ENCODE measurements at places on chromosomes 3 and 15.
A peak's percentile ranks its signal among the peaks of the same experiment; 100 is the strongest.

DNA sequence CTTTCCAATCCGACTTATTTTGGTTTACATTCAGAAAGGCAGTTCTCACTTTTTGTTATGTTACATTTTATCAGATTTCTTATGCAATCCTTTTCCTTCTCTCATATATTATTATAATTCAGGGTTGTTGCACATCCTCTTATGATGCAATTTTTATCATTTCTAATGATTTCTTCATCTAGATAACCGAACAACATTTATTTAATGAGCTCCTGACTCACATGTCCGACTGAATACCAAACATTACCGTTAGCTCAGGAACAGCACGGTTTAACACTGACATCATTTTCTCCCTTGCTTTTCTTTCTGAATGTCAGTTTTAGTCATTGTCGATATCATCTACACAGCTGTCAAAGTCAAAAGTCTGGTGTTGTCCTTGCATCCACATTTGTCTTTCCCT lies 199.2 kb downstream of the BCHE start:
- DNase-seq = no peak

DNA sequence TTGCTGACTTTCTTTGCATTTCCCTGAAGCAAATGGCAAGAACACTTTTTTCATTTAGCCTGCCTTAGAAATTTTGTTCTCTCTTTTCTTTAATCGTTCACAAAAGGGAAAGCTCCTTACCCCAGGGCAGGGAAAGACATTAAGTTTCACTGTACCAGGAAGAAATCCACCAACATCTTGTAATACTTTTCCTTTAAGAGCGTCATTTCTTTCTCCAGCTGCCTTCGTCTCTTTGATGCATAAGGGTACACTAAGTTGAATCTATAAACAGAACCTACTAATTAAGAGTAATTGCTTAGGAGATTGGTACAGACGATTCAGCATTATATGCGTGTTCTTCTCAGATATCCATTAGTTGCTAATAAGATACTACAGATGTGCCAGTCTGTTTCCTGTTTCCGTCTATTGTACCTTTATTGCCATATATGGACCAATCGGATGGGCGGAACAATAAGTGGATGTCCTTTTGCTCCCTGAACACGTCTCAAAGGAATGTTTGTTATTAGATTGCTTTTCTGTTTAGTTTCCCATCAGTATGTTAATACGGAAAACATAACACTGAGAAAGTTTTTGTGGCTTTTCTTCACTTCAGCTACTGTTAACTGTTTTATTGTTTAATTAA lies 276.7 kb upstream of the RARB start:
- DNase-seq = peak; percentile 21

- DNase-seq = no peak
Measured at GRCh38 chr3:115789481-115789880, 166.2 kb downstream of the GAP43 start.

DNA sequence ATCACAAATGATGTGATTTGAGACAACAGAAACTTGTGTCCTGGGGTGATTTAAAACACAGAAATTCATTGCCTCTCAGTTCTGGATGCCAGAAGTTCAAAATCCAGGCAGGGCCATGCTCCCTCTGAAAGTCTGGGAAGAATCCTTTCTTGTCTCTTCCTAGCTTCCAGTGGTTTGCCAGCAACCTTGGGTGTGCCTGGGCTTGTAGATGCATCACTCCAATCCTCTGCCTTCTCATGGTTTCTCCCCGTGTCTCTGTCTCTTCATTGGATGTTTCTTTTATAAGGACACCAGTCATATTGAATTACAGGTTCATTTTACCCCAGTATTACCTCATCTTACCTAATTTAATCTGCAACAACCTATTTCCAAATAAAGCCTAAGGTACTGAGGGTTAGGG lies 16.7 kb downstream of the ZPLD1 start:
- DNase-seq = no peak

DNA sequence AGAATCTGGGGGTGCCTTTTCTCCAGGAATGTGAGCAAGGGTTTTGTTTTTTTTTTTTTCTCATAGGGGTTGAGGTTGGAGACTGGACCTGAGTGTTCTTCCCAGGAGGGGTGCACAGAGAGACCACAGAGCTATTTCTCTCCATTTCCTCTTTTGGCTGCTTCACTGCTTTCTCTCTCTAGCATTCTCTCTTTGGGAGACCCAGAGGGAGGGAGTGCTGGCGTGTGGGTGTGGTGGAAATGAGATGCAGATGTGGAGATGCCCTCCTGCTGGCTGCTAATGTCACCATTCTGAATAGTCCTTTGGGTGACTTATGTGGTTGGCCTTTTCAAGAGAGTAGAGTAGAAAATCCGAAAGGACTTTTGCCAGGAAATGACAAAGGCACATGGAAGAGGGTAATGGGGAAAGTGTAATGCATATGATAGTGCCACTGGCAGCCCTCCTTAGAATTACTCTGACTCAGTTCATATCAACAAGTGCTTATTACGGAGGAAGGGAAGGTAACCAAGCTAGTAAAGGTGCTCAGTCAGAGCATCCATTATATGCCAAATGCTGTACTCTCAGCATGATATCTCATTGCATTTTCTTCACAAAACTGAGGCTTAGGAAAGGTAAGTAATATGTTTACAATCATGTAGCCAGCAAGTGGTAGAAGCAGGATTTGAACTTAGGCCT lies 1.9 kb downstream of the SYN2 start:
- DNase-seq = no peak

DNA sequence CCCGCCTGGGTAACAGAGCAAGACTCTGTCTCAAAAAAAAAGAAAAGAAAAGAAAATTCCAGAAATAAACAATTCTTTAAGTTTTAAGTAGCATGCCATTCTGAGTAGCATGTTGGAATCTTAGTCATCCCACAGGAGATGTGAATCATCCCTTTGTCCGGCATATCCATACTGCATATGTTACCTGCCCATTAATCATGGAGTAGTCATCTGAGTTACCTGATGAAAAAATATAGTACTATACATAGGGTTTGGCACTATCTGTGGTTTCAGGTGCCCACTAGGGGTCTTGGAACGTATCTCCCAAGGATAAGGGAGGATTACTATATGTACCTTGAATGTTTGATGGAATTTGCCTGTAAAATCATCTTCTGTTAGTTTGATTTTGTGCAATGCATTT lies 6.3 kb upstream of the CCR4 start:
- no peak for DNase-seq

Measured in T47D (cell line).